ENCODE measurements at places on chromosomes 3 and 15.

DNA sequence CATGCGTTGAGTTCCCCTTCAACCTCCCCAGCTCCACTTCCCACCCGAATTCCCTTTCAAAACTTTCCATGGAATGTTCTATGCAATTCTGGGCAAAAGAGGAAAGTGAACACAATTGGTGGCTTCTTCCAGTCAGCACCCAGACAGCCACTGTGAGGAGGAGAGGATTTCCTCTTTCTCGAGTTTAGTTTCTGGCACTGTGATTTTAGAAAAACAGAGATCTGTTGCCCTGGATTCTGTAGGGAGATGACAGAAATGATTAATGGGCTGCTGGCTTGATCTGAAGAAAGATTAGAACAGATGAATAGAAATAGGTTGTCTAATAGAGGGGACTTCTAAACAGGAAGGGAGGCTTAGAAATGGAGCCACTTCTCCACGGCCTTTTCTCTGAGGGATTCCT, 172.0 kb downstream of the MCTP2 start:
- no peaks in the 10 kb centered on the region for H3K4me1 ChIP-seq
- DNase-seq, result no peak
- H3K4me3 ChIP-seq, result no peak overlapping the region
- no peak overlapping the region for H3K27ac ChIP-seq
- H3K36me3 ChIP-seq, result peaks cover 3% of the 10 kb centered on the region
- H3K27me3 ChIP-seq, result no peaks in the 10 kb centered on the region

- H3K27ac ChIP-seq, result no peak overlapping the region
- H3K4me3 ChIP-seq, result no peak overlapping the region
- DNase-seq, result no peak
These were observed 29.4 kb downstream of the ZXDC start for GRCh38 chr3:126446301-126446700.

DNA sequence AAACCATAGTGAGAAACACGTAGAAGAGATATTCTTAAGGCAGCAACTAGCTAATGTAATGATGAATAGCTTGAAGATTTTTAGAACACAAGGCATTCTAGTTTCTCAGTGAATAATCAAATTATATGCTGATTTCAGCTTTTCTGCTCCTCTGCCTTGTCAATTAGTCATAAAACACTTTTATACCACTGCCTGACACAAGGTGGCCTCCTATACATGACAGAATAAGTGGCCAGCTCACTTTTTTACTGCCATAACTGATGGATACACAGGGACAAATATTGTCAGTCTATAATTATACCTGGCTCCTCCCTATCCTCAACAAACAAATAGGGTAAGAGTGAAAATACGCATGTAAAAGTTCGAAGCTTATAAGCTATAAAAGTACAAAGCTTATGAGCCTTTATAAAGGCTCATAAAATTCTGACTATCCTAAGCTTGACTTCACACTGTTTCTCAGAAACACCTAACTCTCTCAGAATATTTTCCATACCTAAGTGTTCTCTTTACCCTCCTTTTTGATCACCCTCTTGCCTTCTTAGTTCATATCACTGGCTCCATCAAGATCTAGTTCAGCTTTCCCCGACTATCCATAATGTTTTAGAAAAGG, 81.6 kb downstream of the HERC1 start:
- H3K27me3 ChIP-seq, result no peaks in the 10 kb centered on the region
- H3K4me1 ChIP-seq, result no peaks in the 10 kb centered on the region
- DNase-seq, result no peak
- no peak overlapping the region for H3K4me3 ChIP-seq

DNA sequence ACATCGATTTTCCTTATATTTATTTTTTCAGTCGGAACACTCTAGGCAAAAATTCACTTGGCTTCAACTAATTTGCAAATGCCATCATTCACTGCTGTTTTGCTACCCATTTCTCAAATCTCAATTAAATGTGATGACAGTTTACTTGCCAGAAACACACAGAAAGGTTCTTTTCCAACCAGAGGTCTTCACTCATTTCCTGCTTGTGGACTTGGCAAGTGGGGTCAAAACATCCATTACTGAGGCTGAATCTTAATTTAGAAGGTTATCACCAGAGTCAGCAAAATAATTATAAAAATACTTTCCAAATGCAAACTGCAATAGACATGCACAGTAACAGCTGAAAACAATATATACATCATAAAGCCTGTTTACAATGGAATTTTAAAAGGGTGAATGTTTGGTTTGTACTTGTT, 625.4 kb upstream of the TBL1XR1 start:
- H3K4me3 ChIP-seq, result no peak overlapping the region
- H3K4me1 ChIP-seq, result no peaks in the 10 kb centered on the region
- no peak for DNase-seq
- H3K27ac ChIP-seq, result no peak overlapping the region
- H3K36me3 ChIP-seq, result no peaks in the 10 kb centered on the region

GRCh38 chr3:119596398-119596797, 1.3 kb upstream of the PLA1A start:
- no peaks in the 10 kb centered on the region for H3K27me3 ChIP-seq
- H3K36me3 ChIP-seq, result no peaks in the 10 kb centered on the region
- no peak overlapping the region for H3K27ac ChIP-seq
- H3K4me1 ChIP-seq, result peaks cover 11% of the 10 kb centered on the region
- H3K4me3 ChIP-seq, result no peak overlapping the region
- no peak for DNase-seq

DNA sequence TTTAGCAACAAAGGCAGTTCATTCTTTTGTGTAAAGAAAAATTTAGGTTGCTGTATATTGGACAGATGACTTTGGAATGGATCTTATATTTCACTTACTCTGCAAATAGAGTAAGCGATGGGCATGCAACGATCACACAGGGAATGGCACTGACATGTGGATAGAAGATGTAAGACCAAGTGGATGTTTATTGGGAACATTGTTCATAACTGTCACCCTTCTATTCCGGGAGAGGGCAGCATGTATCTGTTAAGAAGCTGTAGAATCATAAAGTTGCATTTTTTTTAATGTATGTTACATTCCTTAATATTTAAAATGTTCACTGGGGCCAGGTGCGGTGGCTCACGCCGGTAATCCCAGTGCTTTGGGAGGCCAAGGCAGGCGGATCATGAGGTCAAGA, 41.2 kb downstream of the HPS3 start:
- no peaks in the 10 kb centered on the region for H3K4me1 ChIP-seq
- no peaks in the 10 kb centered on the region for H3K36me3 ChIP-seq
- H3K4me3 ChIP-seq, result no peak overlapping the region
- no peak for DNase-seq
- H3K27ac ChIP-seq, result no peak overlapping the region

DNA sequence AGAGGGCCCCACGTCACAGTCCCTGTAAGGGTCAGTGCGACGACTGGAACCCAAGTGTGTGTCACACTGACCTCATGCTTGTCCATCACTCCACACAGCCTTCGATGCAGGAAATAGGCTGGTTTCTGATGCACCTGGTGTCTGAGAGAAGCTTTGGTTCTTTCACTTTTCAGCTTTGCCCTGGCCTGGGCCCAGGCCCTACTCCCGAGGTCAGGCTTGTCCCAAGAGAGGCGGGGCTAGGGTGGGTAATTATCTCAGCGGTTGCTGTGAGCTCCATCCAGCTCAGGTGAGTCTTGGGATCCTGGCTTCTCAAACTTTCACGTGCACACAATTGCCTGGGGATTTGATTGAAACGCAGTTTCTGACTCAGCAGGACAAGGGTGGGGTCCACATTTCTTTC, 19.6 kb upstream of the CHRNB4 start:
- H3K36me3 ChIP-seq, result no peaks in the 10 kb centered on the region
- H3K27ac ChIP-seq, result no peak overlapping the region
- DNase-seq, result no peak
- no peaks in the 10 kb centered on the region for H3K27me3 ChIP-seq
- H3K4me1 ChIP-seq, result no peaks in the 10 kb centered on the region
- no peak overlapping the region for H3K4me3 ChIP-seq

GRCh38 chr15:41832875-41833274, 5.0 kb downstream of the JMJD7 start:
- H3K27me3 ChIP-seq, result no peaks in the 10 kb centered on the region
- H3K36me3 ChIP-seq, result no peaks in the 10 kb centered on the region
- no peak for DNase-seq
- no peak overlapping the region for H3K27ac ChIP-seq

DNA sequence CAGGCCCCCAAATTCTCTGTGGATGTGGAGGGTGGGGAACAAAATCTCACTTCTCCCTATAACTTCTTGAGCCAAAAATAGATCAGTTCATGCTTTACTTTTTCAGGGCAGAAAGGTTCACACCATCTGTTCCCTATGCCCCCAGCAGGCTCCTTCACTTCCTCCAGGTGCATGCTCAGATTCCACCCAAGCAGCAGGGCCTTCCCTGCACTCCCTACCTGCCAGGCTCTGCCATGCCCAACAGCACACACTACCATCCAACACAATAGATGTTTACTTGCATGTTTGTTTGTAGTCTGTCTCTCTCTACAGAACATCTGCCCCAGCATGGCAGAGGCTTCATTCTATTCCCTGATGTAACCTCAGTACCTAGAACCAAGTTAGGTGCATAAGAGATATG, 43.3 kb downstream of the GABRB3 start:
- H3K4me3 ChIP-seq, result no peak overlapping the region
- H3K36me3 ChIP-seq, result no peaks in the 10 kb centered on the region
- H3K27me3 ChIP-seq, result no peaks in the 10 kb centered on the region
- DNase-seq, result no peak
- H3K27ac ChIP-seq, result no peak overlapping the region
- no peaks in the 10 kb centered on the region for H3K4me1 ChIP-seq

GRCh38 chr3:152227027-152227426, 41.7 kb upstream of the MBNL1 start:
- H3K36me3 ChIP-seq, result no peaks in the 10 kb centered on the region
- no peak for DNase-seq
- no peaks in the 10 kb centered on the region for H3K27me3 ChIP-seq
- no peaks in the 10 kb centered on the region for H3K4me1 ChIP-seq

DNA sequence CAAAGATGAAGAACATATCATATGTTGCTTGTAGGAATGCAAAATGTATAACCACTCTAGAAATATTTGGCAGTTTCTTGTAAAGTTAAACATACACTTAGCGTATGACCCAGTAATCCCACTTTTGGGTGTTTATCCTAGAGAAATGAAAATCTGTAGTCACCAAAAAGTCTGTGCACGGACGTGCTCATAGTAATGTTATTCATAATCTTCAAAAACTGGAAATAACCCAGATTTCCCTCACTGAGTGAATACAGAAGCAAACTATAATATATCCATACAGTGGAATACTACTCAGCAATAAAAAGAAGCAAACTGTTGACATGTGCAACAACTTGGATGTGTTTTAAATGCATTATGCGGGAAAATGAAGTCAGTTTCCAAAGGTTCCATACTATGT, 155.9 kb downstream of the AKAP13 start:
- no peak for DNase-seq
- H3K4me3 ChIP-seq, result no peak overlapping the region
- peaks cover 23% of the 10 kb centered on the region for H3K4me1 ChIP-seq
- no peaks in the 10 kb centered on the region for H3K36me3 ChIP-seq
- no peak overlapping the region for H3K27ac ChIP-seq
- no peaks in the 10 kb centered on the region for H3K27me3 ChIP-seq

- peak within 1 kb of the TSS; percentile 80 for H3K27ac ChIP-seq
- peaks cover 76% of the 10 kb centered on the region for H3K4me1 ChIP-seq
- no peak for DNase-seq
- H3K36me3 ChIP-seq, result no peaks in the 10 kb centered on the region
- no peaks in the 10 kb centered on the region for H3K27me3 ChIP-seq
These were observed at the start of gene MAP4 for GRCh38 chr3:48016301-48016973. Gene MAP4, minus strand, starts transcription at chr3:48016416. Its CDS starts 17,556 bp downstream, at chr3:47998860.

All from pancreas (tissue), 10 donors.